ENCODE measurements at places on chromosomes 13 and 19.
A peak's percentile ranks its signal among the peaks of the same experiment; 100 is the strongest.

DNA sequence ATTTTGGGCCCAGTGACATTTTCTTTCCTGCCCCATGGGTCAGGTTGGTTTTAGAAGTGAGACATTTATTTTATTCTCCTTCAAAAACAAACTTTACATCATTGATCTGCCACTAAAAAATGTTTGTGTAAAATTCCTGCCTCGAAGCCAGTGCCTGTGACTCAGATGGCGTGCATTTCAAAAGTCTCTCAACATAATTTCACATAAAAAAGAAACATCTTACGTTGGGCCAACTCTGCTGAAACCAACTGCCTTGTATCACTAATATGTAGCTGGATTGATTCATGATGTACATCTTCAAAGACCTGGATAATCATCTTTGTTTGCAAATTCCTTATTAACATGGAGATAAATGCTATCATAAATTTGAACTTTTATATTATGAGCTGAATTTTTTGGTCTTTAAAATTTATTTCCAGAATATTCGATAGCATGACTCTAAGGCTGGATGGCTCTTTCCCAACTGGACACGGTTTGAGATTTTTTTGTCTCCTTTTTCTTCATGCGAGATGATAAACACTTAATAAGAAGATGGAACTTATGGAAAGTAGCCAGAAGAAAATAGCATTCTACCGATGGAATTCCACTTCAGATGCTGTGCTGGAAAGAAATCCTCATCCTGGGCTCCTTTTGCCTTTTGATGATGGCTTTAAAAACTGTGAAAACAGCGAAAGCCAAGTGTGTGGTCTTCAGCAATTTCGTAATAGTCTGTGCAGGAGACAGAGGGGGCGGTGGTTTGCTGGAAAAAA, 420.5 kb downstream of the FGF9 start:
- DNase-seq = no peak

- no peak for DNase-seq
Observed at GRCh38 chr13:32272021-32272683, 43.0 kb downstream of the ZAR1L start.

GRCh38 chr13:36912369-36912768, 7.7 kb downstream of the SMAD9 start:
- no peak for DNase-seq

DNA sequence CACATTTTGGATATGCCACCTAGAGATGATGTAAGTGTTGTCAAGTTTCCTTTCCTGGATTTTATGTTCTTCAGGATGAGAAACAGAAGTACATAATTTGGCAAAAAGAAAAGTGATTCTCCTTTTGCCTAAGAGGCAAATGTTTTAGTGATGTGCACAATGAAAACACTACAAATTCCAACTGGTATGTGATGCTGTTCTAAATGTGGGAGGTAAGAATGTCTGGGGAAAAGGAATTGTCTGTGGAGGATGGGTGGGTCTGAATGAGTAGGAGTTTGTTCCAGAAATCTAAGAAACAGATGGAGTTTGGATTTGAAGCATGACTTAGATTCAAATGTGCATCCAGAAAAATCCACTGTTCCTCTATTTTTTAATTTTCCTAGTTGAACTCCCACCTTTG, 473.6 kb upstream of the SPRY2 start:
- no peak for DNase-seq

GRCh38 chr19:58229255-58229639, 533 bp downstream of the ZNF544 start:
- DNase-seq = peak; percentile 9

GRCh38 chr19:5417495-5418436, 37.5 kb upstream of the ZNRF4 start:
- DNase-seq = no peak

DNA sequence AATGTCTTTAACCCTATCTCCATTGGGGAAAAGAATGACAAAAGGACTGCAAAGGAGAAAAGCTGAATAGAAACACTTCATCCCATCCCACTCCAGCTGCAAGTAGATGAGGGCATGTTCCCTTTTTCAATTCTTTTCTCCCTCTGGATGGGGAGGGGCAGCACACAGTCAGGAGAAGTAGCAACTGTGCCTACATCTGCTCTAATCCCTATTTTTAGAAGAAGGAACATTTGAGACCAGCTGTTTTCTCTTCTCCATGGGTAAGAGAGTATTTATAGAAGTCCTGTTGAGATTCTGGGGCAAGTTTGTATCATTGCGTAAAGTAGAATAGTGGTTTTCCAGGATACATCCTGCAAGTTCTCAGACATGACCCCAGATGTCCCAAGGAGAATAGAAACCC, 9.3 kb upstream of the GTF3A start:
- DNase-seq = no peak

DNA sequence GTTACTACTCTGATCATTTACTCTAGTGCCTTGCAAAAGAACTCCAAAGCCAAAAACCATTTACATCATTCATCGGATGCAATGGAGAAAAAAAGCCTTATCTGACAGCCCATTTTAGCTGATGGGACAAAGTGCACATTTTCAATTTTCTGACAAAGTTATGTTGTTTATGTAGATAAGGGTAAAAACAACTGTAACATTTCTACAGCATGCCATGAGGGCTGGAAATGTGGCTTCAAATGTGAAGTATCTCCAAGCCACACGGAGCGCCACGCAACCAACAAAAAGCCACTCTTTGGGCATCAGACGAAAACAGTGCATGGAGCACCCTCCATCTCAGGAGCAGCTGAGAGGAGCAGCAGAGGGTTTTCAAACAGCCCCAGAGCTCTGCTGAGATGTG, 364.6 kb upstream of the ZNF507 start:
- DNase-seq = no peak

DNA sequence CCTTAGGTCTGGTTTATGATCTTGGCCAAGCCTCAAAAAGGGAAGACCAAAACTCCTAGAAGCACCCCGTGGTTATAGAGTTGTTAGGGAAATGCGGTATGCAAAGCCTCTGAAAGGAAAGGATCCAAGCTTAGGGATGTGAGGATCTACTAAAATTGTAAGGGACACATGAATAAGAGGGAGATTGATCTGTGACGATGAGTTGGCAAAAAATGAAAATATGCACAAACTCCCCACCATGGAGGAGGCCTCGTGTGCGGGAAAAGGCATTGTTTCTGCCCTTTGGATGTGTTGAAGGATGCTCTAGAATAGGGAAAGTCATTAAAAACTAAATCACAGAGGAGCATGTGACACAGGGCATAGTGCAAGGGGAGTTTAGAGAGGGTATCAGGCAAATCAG, 88.7 kb upstream of the UBL3 start:
- no peak for DNase-seq

- no peak for DNase-seq
Observed at GRCh38 chr13:33284916-33285315, 639 bp downstream of the STARD13 start.

DNA sequence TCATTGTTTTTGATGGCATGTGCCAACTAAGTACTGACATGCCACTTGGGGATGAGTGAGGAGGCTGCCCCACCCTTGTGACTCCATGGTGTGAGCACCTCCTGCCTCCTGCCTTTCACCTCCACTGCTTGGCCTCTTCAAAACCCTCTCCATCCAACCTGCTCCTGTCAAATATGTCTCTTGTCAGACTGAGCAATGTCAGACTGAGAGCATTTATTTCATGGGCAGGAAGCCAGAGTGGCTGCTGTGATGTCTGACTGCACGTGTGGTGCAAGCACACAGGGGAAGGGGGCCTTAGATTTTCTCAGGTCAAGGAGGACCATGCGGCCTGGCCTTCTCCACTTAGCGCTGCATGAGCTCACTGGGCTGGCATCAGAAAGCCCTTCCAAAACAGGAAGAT, 68.3 kb downstream of the STARD13 start:
- no peak for DNase-seq

DNA sequence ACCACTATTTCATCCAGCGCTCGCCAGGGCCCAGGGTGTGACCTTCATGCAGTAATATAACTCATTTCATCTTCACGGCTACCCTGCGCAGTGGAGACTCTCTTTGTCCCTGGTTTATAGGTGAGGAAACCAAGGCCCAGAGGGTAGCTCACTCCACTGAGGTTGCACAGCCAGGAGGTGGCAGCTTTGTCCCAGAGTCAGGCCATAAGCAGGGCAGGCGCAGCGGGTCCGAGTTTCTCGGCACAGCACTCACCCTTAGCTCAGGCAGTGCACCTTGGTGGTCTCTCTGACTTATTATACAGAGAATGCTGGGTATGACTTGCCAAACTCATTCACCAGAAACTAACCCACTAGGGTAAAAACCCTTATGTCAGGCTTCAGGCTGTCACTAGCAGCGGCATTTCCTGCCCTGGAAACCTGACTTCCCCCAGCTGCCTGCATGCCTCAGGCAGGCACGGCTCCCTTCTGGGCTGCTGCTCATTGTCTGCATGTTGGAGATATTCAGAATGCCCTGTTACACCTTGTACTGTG, 24.5 kb downstream of the PPP5C start:
- DNase-seq = no peak

DNA sequence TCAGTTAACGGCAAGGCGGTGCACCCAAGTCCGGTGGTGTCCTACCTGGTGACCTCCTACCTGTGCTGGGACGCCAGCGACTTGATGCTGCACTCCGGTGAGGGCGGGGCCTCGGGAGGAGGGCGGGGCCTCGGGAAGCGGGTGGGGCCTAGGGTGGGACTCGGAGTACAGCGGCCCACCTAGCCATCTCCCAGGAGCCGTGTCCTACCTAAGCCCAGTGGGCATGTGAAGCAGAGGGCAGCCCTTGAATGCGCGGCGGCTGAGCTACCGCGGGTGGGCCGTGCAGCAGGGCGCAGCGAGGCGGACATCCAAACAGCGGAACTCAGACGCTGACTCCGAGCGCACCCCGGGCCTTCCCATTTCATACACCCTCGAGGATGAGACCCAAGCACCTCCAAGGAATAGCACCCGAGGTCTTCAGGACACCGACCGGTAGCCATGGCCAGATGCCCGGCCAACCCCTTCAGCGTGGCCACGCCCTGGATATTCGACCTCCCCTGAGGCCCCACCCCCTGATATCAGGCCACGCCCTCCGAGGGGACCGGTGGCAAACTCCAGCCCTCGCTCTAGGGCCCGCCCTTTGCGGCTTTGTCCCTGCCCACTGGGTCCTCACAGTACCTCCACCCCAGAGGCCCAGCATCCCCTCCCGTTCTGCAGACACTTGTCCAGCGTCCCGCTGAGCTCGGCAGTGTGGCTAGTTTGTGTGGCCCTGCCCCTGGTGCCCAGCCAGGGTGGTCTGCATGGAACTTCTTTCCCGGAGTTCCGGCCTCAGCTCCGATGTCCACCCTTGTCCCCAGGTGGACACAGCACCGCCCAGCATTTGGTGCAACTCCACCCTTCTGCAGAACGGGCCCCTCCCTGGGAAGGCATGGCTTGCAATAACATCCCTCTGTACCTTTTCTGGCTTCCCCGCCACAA, 5.4 kb downstream of the KLK1 start:
- no peak for DNase-seq

DNA sequence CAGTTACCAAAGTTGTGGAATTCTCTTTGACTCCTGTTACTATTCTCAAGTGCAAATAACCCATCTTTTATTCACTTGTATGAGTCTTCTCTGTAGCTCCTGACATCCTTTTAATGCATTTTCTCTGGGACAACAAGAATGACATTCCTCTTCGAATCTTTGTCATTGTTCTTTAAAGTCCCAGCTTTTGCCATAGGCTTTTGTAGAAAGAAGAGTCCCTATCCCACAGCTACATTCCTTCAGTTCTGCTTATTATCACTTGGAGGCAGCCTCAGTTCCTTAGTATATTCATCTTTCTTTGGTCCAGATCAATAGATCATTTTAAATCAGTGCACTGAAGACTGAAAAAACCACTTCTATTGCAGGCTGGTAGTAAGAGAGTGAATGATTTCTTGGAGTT, 560.2 kb downstream of the DACH1 start:
- no peak for DNase-seq

- no peak for DNase-seq
Observed at GRCh38 chr13:95455782-95456181, 96.7 kb upstream of the CLDN10 start.
